ENCODE measurements at places on chromosomes 7 and 10. TPM values are rescaled to one million over a fixed set of nuclear protein-coding genes. Genes with fewer than 3 reads are reported as not detected.

- no peak for DNase-seq
These were observed 7.7 kb upstream of the ZNF783 start for GRCh38 chr7:149254181-149254858.

DNA sequence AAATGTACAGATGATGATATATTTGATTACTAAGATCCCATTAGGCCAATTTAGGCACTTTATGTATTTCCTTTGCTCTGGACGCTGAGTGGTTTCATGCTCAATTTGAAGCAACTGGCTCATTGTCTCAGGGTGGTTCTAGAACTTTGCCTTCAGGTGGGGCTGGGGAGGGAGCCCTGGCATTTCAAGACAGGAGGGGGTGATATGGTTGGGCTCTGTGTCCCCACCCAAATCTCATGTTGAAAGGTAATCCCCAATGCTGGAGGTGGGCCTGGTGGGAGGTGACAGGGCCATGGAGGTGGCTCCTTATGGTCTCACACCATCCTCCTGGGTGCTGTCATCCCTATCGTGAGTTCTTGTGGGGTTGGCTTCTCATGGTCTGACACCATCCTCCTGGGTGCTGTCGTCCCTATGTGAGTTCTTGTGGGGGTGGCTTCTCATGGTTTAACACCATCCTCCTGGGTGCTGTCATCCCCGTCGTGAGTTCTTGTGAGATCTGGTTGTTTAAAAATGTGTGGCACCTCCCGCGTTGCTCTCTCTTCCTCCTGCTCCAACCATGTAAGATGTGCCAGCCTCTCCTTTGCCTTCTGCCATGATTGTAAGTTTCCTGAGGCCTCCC, 151.5 kb upstream of the KLF6 start:
- DNase-seq = no peak

DNA sequence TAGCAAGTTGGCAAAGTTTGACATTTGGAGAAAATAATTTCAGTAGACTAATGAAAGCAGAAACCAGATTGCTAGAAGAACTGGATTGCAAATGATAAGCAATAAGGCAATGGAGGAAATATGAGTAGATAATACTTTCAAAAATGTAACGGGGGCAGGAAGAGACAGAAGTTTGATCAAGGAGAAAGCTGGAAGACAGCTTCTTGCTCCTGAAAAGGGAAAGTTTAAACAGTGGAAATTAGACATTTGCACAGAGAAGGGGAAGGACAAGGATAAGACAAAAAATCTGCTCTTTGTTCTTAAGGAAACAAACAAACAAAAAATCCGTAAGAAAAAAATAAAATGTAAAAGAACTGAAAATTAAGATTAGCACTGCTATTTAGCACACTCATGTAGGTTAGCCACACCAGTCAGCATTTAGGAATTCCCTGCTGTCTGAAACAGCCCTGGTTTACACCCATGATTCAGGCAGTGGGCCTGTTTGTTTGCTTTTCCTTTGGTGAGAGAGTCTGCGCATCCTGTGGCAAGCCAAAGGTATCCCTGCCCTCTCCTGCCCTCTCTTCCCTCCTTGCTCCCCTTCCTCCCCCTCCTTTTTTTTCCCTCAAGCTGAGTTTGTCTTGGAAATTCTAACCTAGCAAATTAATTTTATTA, 104.3 kb upstream of the CAV2 start:
- DNase-seq = no peak

DNA sequence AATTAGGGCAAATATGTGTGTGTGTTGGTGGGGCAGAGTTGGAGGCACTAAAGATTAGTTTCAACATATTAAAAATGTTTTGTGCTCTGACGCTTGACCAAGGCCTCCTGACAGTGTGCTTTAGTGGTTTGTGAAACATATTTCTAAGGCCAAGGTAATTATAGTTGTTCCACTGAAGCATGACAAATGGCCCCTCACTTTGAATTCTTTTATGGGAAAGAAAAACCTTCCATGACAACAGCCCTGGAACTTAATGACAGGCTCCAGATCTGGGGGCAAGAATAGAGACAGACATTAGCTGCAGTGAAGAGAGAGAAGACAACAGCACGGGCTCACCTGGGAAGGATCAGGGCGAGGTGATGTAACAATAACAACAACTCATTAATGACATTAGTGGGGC, 155.8 kb downstream of the CHN2 start:
- no peak for DNase-seq

ETV1 gene
- 35.6 TPM for total RNA-seq

All from type B pancreatic cell (in vitro differentiated cells).